ENCODE measurements at places on chromosomes 2 and 18. TPM values are rescaled to one million over a fixed set of nuclear protein-coding genes. Genes with fewer than 3 reads are reported as not detected.

Gene GPR75
- 4.0 TPM for total RNA-seq

Gene RABL2A
- 11.5 TPM for total RNA-seq

Gene AQP4
- total RNA-seq: under 0.01 TPM

DNA sequence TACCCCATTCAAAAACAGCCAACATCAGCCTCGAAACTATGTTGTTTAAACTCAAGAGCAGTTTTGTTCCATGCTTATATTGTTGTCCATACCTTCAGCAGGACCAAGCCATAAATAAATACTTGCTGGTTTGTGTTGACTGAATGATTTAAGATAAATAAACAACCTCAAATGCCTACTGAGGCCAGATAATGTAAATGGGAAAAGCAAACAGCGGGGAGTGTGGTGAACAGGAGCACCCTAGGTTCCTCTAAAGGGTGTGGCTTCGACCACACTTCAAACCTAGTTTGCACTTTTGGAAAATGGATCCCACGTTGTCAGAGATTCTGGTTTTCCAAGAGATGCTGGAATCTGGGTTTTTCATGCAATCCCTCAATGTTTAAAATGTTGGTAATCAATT is 1.7 kb upstream of the PMAIP1 start:
- H3K36me3 ChIP-seq: no peaks in the 10 kb centered on the region
- peaks cover 4% of the 10 kb centered on the region for H3K4me1 ChIP-seq
- no peak overlapping the region for H3K27ac ChIP-seq
- no peak overlapping the region for H3K4me3 ChIP-seq
- no peak for DNase-seq

GRCh38 chr2:8189316-8189715 is 492.5 kb upstream of the ID2 start:
- no peak for DNase-seq
- H3K36me3 ChIP-seq: no peaks in the 10 kb centered on the region
- no peaks in the 10 kb centered on the region for H3K27me3 ChIP-seq

GRCh38 chr2:151576080-151576479 is 158.2 kb downstream of the NEB start:
- H3K27me3 ChIP-seq: no peaks in the 10 kb centered on the region
- H3K36me3 ChIP-seq: no peaks in the 10 kb centered on the region
- H3K4me1 ChIP-seq: no peaks in the 10 kb centered on the region
- no peak for DNase-seq
- H3K4me3 ChIP-seq: no peak overlapping the region

DNA sequence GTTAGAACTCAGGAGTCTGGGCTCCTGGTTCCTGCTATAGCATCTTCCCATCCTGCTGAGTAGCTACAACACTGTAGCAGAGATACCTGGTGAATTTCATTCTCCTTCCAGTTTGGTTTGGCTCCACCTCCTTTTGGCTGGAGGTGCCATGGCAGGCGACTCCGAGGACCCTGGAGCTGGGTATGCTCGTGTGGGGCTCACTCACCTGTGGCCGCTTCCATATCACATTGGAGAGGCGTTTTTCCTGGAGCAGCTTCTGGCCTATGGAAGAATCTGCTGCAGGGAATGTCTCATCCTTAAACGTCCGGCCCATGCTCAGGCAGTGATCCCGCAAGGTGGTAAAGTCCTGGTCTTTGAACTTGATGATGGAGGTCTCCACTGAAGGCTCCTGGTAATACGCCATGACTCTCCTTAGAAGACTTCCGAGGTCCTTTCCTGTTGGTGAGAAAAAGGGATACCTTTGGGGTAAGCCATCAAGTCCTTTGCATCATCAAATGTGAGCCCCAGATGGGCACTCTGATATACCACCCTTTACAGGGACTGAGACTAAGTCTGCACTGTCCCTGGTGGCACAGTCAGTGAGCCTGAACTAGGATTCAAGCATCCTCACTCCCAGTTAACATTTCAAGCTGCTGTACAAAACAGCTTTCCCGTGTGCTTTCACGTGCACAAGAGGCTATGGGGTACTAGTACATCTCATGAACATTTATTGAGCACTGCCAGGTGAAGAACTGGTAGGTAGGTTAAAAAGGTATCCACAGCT is 20.1 kb downstream of the CAPN13 start:
- no peak overlapping the region for H3K27ac ChIP-seq
- DNase-seq: no peak
- H3K4me1 ChIP-seq: no peaks in the 10 kb centered on the region
- no peaks in the 10 kb centered on the region for H3K27me3 ChIP-seq
- no peak overlapping the region for H3K4me3 ChIP-seq

- H3K4me1 ChIP-seq: no peaks in the 10 kb centered on the region
- no peak overlapping the region for H3K4me3 ChIP-seq
- H3K27me3 ChIP-seq: no peaks in the 10 kb centered on the region
- peak; percentile 1 for DNase-seq
- no peaks in the 10 kb centered on the region for H3K36me3 ChIP-seq
Measured at GRCh38 chr2:23435250-23436035, 50.5 kb downstream of the KLHL29 start.

DNA sequence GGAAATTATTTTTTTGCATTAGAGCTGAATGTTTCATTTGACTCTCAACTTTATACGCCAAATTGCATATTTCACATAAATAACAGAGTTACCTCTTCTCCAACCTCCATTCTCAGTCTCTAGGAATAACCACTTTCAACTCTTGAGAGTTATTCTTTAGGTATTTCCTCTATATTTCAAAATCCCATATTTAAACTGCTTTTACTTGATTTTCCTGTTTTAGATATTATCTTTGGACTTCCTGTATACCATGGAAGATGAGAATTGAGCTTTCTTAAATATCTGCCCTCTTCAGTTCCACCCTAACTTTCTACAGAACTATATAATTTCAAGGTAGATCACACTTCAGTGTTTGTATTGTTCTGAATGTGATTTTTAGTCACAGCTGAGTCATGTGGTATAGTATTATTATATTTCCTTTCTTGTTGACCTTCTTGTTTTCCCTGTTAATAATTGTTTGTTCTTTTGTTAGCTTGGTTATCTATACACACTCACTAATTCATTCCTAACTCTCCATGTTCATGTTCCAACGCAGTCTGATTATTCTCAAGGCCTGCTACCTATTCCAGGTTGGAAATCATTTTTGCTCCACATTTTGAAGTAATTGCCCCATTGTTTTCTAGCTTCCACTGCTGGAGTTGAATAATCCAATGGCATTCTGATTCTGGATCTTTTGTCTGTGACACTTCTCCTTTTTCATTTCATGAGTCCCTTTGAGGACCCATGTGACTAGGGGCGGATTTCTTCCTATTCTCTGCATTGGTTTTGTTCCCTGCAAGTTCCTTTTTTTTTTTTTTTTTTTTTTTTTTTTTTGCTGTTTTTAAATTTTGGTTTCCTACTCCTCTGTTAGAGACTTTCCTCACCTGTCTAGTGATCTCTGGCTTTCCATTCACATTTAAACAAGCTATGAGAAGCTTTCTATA is 156.8 kb upstream of the RBMS1 start:
- H3K4me1 ChIP-seq: no peaks in the 10 kb centered on the region
- no peaks in the 10 kb centered on the region for H3K36me3 ChIP-seq
- no peak overlapping the region for H3K4me3 ChIP-seq
- no peaks in the 10 kb centered on the region for H3K27me3 ChIP-seq
- H3K27ac ChIP-seq: no peak overlapping the region
- DNase-seq: no peak

DNA sequence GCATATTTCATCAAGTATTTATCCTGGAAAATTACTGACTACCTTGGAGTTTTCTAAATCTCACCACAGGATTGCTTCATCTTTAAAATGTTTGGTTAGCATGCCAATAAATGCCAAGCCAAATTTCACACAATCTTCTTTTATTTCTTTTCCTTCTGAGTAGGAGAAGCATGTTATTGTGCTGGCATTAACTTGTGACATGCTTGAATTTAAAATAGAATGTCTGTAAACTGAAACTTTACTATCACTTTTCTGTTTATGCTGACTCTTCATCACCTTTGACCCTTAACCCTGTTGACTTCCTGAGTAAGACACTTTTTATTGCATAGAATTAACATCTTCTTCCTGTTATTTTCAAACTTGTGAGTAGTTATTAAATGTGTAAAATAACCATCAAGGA is 56.2 kb upstream of the LRRTM4 start:
- H3K4me3 ChIP-seq: no peak overlapping the region
- no peak for DNase-seq
- H3K27ac ChIP-seq: no peak overlapping the region
- H3K36me3 ChIP-seq: no peaks in the 10 kb centered on the region
- H3K4me1 ChIP-seq: no peaks in the 10 kb centered on the region

GRCh38 chr2:170739048-170739447 is 23.9 kb downstream of the SP5 start:
- H3K27ac ChIP-seq: no peak overlapping the region
- no peak for DNase-seq
- H3K36me3 ChIP-seq: no peaks in the 10 kb centered on the region
- no peaks in the 10 kb centered on the region for H3K4me1 ChIP-seq

GRCh38 chr2:177908182-177908581 is 164.4 kb downstream of the PDE11A start:
- H3K4me3 ChIP-seq: no peak overlapping the region
- H3K4me1 ChIP-seq: no peaks in the 10 kb centered on the region
- H3K36me3 ChIP-seq: no peaks in the 10 kb centered on the region
- H3K27ac ChIP-seq: no peak overlapping the region
- no peaks in the 10 kb centered on the region for H3K27me3 ChIP-seq
- DNase-seq: no peak

Measured in adrenal gland (tissue), 19 donors.